SK-N-DZ (cell line): ENCODE measurements at places on chromosomes 5 and 9.

- DNase-seq = no peak
Measured at GRCh38 chr5:163867738-163868137, 362.3 kb downstream of the MAT2B start.

DNA sequence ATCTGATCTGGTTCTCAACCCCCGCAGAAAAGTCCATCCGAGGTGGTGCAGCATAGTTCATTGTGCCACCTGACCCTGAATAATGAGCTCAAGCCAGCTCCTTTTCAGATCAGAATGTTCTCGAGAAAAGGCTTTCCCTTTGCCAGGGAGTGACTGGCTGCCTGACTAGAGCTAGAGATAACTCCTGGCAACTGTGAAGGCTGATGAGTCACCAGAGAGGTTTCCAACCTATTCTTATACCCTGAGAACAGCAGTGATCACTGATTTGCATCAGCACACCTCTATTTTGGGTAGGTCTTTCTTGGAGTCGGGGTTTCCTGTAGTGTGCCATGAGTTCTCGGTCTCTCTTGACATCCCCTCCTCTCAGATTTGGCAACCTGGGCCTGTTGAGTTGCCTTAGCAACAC lies 127.9 kb downstream of the PIK3R1 start:
- no peak for DNase-seq

GRCh38 chr5:180832638-180833068 lies 28.4 kb downstream of the ZFP62 start:
- DNase-seq = no peak

DNA sequence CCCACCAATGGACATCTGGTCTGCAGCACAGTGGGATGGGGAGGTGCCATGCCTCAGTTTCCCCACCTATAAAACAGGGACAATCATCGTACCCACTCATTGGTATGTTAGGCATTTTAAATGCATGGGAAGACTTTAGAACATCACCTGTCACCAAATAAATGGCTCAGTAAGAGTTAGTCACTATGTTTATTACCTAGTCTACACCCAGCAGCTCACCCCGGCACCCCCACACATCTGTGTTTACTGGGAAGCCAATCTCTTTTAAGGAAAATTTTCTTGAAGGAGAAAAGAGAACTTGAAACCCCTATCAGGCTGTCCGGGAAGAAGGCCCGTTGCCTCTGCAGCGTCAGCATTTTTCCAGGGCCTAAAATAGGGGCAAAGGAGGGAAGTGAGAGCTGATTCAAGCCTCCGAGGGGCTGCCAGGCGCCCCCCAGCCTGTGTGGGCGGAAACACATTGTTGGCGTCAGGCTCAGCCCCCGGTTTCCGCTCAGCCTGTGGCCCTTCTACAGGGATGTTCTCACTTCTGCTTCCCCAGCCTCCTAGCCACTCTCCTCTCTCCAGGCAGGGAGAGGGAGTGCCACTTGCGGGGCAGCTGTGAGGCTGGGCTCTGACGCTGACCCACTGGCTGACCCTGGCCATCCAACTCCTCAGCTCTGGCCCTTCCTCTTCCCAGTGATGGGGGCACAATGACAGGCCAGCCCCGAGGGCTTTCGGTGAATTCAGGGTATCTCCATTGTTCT lies 4.6 kb downstream of the CSF1R start:
- DNase-seq = no peak

- DNase-seq = no peak
Measured at GRCh38 chr9:100679834-100680233, 102.0 kb downstream of the CAVIN4 start.

DNA sequence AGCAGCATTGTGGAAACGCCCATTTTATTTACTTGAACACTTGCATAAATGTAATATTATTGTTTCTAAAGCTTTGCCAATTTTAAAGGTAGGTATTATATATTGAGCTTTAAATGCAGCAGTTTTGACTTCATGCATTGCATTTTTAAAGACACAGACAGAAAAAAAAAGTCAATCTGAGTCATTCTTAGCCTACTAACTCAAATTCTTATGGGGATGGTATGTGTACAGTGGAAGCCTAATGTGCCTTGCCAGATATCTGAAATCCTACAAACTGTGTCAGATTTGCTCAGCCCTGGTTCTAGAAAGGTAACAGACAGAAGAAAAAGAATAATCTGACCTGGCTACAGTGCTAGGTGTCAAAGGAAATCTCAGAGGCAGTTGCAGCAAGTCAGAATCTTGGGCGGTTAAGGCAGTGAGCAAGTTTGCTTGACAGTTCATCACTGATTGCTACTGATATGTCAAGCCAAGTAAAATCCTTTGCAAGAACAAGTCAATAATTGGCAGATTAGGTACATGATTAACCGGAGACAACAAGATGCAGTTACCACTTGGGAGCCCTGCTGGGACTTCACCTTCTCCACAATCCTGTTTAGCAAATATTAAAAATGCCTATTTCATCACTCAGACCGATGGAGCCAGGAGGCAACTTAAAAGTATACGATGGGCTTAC lies 224.8 kb upstream of the WWC1 start:
- DNase-seq = no peak

DNA sequence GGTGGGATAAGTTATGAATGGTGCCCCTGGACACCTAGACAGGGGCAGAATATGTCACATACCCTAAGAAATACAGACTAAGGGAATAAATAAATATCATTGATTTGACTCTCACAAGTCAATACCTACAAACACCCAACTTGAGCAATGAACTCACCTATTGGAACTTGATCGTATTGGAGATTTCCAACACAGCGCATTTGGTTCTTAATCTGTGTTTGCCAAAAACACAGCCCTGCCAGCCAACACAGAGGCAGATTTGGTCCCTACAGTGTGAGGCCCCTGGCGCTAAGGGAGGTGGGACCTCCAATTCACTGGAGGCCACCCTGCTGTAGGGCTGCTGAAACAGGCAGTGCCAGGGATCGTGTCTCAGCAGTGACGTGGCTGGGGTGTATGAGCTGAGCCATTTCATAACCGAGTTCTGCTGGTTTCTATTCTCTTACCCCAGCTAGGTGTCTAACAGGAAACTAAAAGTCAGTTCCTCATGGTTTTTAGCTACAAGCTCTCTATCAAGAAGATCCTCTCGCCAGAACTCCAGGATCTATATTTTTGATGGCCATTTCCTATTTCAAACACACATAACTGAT lies 84.5 kb downstream of the SLC1A1 start:
- DNase-seq = no peak

DNA sequence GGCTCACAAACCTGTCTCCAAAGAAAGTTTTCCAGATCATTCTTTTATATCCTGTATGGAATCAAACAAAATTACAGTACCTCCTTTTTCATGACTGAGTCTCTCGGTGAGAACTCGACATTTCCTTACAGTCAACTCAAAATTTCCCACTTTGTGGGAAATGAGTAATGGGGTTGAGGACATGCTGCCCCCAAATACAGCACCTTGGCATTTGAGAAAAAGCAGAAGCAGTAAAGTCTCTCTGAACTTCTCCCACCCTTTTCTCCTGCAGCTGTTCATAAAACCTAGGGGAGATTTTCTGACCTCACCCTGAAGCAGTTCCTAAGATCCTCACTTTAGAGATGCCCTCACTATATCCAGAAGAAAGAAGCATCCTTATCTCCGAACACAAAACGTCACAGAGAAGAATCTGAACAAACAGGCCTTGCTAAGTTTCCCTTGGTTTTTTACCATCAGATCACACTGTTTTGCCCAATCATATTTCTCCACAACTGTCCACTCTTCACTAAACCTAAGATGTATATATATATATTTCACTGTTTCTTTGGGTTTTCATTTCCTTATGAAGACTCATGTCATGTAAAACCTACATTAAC lies 96.1 kb upstream of the APC start:
- no peak for DNase-seq

- peak; percentile 85 for DNase-seq
Measured at GRCh38 chr5:108607421-108607820, 140.3 kb upstream of the FER start.

DNA sequence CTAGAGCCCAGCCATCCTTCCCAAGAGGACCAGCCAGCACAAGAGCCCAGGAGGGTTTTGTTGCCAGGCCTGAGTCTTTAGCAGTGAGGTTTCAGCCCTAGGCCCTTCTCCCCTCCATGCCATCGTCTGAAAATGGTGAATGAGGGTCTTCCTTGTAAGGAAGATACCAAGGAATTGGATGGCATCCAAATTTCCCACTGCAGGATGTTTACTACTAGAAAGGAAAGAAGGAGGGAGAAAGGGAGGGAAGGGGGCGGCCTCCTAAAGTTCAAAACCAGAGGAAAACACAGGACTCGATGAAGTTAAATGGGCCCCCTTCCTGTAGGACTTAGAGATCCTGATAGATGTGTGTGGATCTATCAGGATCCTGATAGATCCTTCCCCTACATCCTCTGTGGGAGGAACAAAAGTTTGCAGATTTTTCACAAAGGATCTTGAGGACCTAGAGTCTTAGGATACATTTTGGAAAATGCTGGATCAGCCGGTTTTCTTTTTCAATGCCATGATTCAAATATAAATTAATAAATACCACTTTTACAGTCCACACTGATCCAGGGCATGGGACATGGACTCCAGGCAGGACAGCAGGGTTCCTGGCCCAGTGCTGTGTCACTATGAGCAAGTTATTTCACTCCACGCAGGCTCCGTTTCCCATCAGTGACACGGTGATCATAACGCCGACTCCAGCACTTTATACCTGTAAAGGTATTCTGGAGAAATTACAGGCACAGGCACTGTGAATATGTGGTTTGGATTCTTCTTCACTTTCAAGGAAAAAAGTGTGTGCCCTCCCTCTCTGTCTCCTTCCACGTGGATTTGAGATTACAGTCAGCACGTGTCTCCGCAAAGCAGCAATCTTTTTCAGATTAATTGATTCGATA lies 40.9 kb downstream of the C5orf15 start:
- no peak for DNase-seq

- no peak for DNase-seq
Measured at GRCh38 chr5:111745075-111745739, 11.8 kb downstream of the NREP start.

- DNase-seq = peak; percentile 39
Measured at GRCh38 chr9:35813434-35814105, 1.3 kb downstream of the HINT2 start.

DNA sequence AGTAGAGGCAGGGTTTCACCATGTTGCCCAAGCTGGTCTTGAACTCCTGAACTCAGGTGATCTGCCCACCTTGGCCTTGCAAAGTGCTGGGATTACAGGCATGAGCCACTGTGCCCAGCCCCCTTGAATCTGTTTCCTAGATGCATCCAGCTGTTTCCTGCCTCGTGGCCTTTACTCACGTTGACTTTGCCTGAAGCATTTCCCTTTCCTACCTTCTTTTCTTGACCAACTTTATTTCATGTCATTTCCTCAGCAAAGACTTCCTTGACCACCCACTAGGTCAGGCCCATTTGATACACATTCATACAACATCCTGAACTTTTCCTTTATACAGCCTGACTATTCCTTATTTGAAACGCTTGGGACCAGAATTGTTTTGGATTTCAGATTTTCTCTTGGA lies 51.0 kb downstream of the DOCK2 start:
- DNase-seq = no peak

- peak; percentile 26 for DNase-seq
Measured at GRCh38 chr9:15306068-15306756, 804 bp downstream of the TTC39B start.

GRCh38 chr5:54831233-54831632 lies 154.2 kb downstream of the ESM1 start:
- DNase-seq = no peak

DNA sequence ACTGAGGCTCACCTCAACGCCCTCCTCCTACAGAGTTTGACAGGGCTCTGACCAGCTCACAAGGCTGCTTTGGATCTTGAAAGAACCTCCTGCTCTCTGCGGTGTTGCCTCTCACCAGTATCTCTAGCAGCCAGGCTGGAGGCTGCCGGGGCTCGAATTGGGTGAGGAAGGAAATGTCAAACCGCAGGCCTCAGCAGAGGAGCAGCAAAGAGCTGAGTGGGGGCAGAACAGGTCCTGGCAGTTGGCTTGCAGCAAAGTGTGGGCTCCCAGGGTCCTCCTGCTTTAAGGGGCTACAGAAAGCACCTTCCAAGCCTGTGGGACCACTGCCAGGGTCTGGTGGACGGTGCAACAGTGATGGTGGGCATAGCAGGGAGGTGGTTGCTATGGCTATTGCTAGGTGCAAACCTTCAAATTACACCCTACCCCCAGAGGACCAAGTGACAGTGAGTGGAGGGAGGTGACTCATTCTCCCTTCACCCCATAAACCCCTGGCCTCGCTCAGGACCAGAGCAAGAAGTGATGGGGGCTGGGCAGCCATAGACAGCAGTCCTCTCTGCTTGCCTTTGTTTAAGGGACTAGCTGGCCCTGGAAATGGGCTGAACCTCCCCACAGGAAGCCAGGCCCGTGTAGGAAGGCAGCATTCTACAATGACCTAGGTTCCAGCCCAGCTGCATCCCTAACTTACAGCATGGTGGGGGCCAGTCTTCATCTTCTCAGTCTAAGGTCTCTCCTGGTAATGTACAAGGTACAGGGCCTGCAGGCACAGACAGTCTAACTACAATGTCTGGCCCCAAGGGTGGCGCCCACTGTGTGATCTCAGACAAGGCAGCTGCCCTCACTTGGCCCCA lies 18.7 kb downstream of the LCP2 start:
- no peak for DNase-seq
